ENCODE measurements at places on chromosomes 13 and 19.

GRCh38 chr19:48636859-48637448 lies at the start of gene DBP:
DBP (minus strand) TSS chr19:48637379; CDS start chr19:48636994, 385 bp downstream.
- no peak for DNase-seq

- DNase-seq, result no peak
These were observed 1.1 kb upstream of the PROZ start for GRCh38 chr13:113157206-113157928.

GRCh38 chr19:44848036-44848811 lies 2.1 kb downstream of the NECTIN2 start:
- DNase-seq, result no peak

- DNase-seq, result no peak
These were observed 42.7 kb downstream of the UTP14C start for GRCh38 chr13:52067237-52067636.

GRCh38 chr13:99432609-99433542 lies 68.4 kb upstream of the TM9SF2 start:
- DNase-seq, result no peak

- DNase-seq, result no peak
These were observed 14.0 kb downstream of the SYMPK start for GRCh38 chr19:45848922-45849321.

- no peak for DNase-seq
These were observed 740 bp upstream of the CCDC61 start for GRCh38 chr19:45994456-45994997.

- DNase-seq, result no peak
These were observed 62.8 kb downstream of the ARHGEF7 start for GRCh38 chr13:111177921-111178320.
